Right forelimb (tissue), 1 donor: ENCODE measurements at places on chromosomes 12 and 14.

DNA sequence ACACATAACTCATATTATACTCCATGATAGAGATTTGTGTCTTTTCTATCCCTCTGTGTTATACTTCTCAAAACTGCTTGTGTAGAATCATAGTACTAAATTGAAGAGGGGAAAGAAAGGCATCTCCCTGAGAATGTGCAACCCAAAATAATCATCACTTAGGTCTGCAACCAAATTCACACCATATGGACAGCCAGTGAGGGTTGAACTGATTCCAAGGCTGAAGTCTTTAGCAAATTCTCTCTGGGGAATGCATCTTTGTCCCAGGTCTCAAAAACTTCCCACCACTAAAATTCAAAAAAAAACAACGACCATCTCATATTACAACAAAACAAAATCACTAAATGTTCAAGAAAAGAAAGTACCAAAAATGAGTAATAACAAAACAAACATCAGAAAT, 11.0 kb downstream of the ZFC3H1 start:
- DNase-seq: no peak

DNA sequence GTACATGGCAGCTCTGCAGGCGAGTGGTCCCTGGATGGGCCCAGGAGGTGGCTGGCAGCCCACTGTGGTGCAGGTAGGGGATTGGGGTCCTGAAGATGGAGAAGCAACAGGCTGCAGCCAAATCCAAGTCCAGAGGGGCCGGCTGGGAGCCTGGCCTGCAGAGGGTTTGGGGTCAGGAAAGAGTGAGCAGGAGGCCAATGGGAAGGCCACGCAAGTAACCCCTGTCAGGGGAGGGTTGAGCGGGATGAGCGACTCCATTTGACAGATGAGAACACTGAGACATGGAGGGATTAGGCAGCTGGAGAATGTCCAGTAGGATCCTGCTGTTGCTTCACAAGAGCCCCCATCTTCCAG, 136.0 kb downstream of the BCL11B start:
- peak; percentile 10 for DNase-seq

DNA sequence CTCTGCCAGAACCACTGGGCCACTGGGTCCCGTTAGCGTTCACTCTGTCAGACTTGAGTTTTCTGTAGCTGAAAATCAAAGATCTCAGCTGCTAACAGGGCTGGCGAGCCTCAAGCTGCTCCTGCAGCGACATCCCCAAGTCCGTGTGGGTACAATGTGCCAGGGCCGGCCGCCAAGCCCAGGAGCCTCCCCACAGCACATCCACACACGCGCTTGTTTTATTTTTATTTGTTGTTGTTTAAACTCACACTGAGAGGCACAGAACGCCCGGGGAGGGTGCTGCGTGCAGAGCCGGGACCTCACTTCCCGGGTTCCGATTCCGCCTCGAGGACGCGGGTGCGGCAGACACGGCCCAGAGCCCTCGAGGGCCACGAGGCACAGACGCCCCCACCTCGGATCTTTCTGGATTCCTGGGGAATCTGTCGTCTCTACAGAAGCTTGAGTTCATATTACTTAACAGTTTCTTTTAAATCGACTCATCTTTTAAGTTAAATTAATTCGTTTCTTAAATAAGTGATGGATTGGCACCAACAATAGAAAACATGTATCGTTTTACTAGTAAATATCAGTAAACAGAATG, 9.3 kb downstream of the GALNT9 start:
- no peak for DNase-seq

DNA sequence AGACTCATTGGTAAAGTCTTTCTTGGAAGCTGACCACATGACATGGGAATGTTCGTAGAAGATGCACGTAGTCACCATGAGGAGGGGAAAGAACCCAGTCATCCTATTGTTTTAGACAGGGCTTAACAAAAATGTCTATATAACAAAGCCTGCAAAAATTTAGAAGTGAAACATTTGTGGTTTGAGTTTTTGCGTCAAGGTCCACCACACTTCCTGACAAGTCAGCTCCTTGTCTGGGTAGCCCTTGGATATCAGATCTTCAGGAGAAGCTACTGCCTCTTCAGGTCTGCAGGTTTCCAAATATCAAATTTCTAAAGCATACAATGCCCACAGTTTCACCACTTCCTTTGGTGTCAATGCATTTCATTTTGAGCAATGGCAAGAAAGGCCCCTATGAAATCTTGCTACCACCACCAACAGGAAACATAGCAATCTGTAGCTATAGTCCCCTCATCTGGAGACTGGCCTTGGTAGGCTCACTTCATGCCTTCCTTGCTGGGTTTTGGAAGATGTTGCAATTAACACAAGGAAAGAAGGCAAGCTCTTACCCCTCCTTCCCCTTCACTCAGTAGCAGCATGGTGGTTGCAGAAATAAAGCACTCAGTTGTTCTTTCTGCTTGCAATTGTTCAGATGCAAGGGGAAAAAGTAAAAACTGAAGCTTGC, 235.2 kb downstream of the PCNX1 start:
- no peak for DNase-seq

DNA sequence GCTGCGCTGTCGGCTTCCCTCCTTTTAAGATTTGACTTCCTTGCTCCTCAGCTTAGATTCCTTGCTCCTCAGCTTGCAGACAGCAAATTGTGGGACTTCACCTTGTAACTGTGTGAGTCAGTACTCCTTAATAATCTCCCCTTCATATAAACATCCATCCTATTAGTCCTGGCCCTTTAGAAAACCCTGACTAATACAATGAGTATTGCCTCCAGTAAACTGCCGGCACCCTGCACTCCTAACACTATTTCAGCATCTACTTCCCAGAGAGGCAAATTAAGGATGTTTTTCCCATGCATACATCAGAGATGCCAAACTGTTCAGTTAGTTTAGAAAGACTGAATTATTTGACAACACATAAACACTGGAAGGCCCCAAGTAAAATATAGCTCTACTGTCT, 611.3 kb upstream of the TMEM132C start:
- DNase-seq: no peak

DNA sequence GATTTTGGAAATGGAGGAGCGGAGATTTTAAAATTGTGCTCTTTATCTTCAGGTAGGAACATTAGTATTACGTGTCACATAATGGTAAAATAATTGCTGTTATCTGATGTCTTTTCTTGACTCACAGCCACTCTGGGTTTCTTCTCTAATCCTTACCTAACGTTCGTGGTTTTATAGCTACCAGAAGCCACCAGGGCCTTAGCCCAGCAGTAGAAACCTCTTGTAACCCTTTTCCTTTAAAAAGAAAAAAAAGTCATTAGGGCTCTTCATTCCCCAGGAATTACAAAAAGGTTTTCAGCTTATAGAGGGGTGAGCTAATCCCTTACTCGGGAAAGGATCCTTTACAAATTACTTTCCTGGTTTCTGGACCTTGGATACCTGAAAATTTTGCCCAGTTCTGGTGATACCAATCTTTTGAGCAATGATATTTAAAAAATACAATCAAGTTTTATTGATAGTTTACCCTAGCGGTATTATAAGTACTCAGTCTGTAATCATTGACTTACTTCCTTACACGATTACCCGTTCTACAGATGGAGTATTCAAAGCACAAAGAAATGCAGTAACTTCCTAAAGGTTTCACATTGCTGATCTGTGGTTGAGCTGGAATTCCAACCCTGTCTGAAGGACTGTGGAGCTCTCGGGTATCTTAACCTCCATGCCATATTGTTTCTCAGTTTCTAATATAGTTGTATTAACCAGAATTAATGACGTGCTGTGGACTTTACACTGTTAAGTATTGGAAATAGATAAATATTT, 1.6 kb downstream of the GABARAPL1 start:
- DNase-seq: no peak

- DNase-seq: no peak
Observed at GRCh38 chr12:25052196-25052913, 103.5 kb upstream of the BCAT1 start.

GRCh38 chr14:24986206-24986893, 63.6 kb downstream of the STXBP6 start:
- DNase-seq: peak; percentile 51

- DNase-seq: no peak
Observed at GRCh38 chr12:113598815-113599406, 127.2 kb upstream of the LHX5 start.
